ENCODE measurements at places on chromosomes 3 and 15.

- DNase-seq = no peak
These were observed 47.4 kb downstream of the ILDR1 start for GRCh38 chr3:121974601-121975111.

- peak; percentile 82 for DNase-seq
These were observed 75.8 kb downstream of the AAGAB start for GRCh38 chr15:67178569-67179210.

- DNase-seq = peak; percentile 18
These were observed 46.9 kb downstream of the NR1D2 start for GRCh38 chr3:23991683-23992628.

DNA sequence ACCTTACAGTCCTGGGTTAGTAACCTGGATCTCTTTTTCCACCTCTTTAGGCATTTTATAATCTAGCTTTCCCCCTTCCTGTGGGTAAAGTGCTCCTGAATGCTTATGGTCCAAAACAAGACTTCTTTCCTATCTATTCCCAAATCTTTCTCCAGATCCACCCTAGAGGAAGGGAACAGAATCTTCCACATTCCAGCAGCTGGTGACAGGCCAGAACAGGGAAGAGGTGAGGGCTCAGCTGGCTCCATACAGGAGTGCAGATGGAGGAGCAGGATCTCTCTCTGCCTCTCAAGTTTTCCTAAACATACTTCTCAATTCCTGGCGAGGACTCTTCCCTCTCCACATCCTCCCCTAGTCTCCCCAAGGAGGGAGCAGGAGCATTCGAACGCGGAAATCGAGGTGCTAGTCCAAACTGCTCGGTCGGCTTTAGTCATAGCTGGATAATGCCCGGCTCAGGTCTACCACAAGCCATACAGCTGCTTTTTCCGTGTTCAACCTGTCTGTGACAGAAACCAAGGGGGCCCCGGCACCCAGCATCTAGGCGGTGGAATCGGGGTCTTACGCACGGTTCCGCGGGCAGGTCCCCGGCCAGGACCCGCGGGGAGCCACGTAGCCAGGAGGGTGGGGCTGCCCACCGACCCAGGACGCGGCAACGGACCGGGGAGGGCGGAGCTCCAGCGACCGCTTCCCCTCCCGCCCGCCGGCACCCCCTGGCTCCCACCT lies 4.0 kb downstream of the RASSF1 start:
- no peak for DNase-seq

DNA sequence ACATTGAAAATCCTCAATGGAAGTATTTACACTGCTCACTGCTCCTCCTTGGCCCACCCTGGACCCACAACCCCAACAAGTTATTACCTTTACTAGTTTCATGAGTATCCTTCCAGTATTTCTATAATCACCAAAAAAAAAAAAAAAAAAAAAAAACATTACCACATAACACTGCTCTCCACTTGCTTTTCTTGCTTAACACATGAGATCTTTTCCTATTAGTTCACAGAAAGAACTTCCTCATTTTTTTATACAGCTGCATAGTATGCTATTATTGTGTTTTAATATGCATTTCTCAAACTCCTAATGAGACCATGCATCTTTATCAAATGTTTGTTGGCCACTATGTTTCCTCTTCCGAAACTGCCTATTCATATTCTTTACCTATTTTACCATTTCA lies 14.6 kb downstream of the GABPB1 start:
- DNase-seq = no peak

GRCh38 chr3:14933820-14934425 lies 13.5 kb upstream of the NR2C2 start:
- no peak for DNase-seq

DNA sequence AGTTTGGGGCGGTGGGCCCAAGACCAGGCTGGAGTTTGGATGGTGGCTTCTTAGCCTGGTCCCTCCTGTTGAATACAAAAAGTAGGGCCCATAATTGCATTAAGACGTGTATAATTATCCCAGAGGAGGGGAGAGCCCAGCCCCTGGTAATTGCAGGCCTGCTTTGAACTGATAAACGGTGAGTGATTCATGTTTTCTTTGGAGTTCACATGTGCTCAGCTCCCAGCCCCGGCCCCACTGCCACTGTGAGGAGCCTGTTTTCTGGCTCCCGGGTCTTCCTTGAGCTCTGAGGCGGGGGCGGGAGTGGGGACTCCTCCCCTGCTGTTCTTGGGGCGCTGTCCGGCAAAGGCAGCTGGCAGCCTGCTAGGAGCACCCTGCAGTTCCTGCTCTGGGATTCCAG lies 3.1 kb downstream of the PLXNA1 start:
- no peak for DNase-seq

GRCh38 chr15:61479613-61480012 lies 250.5 kb upstream of the RORA start:
- no peak for DNase-seq

All from fibroblast of the conjunctiva (primary cell).